COLO829 (cell line): ENCODE measurements at places on chromosomes 2 and 18.

DNA sequence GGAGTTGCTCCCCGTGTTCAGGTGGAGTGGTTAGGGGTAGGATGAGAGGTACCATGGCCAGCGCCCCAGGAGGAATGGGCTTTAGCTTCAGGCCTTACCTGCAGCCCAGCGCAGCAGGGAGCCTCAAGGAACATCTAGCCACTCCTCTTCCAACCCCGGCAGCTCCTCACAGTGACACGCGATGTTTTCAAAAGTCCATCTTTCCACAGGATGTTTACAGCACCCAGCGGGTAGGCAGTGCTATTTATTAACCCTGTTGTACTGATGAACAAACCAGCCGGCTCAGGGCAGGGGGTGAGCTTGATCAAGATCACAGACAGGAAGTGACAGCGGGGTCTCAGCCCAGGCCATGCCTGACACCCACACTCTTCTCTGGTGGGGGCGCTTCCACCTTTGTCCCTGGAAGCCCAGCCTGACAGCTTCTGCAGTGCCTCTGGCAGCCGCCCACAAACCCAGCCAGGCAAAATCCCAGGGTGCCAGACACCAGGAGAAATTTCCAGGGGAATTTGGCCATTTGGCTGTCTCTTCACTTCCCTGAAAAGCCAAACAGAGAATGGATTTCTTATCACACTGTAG lies 18.4 kb upstream of the PRLH start:
- DNase-seq = no peak

DNA sequence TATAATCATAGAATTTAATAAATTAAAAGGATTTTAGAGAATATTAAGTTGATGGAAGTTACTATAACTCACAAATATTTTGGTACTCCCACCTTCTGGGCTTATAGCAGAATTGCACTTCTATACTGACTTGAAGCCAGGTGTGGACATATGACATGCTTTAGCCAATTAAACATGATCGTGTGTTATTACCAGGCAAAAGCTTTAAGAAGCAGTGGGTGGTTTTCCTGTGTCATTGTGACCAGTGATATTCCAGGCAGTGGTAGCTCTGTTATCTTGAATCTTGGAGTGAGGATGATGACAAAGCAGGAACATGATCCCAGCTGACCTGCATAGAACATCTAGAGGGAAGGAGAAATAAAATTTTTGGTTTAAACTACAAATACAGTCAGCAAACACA lies 370.9 kb upstream of the ZEB2 start:
- peak; percentile 28 for DNase-seq

DNA sequence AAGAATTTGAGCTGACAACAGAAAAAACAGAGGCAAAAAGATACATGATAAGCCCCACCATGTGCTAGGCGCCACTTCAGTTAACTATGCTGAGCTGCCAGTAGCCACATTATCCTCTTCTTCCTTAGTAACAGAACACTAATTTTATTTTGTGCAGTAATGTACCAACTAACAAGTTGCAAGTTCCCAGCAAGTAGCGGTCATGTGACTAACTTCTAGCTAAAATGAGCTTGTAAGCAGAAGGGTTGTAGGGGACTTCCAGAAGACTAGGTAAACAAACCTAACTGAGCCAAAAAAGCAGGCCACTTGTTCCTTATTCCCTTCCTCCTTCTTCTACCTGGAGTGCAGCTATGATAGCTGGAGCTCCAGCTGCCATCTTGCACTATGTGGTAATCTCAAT lies 75.5 kb downstream of the DTNB start:
- DNase-seq = no peak

GRCh38 chr2:104658144-104658835 lies 195.6 kb upstream of the POU3F3 start:
- DNase-seq = peak; percentile 34

DNA sequence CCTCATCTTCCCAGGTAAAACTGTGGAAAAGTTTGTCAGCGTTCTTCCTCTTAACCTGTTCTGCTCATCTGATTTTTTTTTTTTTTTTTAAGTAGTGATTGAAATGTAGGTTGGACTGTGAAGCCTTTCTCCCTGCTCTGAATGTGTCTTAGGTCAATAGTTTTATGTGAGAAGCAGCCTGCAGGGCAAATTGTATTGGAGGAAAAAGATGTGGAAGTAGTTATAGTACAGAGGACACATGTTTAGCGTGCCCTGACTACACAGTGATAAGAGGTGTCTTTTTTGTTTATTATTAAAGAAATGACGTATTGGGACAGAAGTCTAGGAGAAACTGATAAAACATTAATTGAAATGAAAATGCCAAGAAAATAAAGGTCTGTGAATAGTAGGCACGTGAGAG lies 1.5 kb downstream of the MTA3 start:
- DNase-seq = no peak

DNA sequence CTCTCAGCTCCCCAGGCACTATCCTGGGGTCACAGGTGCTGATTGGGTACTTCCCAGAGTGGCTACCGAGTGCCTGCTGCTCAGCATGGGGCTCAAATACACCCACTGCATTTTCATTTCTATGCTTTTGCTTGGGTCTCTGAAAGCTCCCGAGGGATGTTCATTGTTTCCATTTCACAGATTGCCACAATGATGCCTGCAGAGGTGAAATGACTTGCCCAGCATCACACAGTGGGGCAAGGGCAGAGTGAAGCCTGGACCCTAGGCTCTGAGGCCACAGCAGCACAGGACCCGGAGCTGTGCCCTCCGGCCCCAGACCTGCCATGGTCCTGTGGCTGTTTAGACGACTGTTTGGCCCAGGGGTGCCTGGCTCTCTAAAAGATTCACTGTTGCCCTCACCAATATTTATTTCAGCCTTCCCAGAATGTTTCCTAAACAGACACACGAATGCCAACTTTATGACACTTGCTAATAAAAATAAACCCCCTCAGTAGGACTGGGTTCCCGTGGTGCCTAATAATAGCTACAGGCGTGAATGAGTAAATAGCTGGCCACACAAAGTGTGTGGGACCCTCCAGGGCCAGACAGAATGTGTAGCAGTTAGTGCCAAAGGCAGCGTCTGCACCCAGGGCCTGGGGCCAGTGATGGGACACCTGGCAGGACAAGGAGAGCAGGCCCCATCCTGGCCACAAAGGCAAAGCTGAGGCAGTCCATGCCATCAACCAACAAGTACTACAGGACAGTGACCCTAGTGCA lies 11.5 kb upstream of the ST8SIA5 start:
- no peak for DNase-seq

DNA sequence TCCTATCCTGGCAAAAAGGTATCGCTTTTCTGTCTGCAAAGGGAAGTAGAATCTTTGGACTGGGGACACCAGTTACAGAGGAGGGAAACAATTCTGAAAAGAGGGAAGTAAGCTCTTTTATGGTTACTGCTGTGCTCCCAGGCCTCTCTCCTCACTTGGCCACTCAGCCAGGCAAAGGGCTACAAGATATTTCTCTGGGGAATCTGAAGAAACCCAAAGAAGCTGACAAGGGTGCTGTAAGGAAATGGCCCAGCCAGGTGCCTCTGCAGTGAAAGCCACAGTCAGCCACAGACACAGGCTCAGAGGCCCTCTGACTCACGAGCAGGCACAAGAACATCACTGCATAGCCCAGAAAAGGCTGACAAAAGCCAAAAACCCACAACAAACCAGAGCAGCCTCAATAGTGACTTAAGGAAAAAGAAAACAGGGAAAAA lies 5.8 kb downstream of the HDLBP start:
- DNase-seq = no peak

DNA sequence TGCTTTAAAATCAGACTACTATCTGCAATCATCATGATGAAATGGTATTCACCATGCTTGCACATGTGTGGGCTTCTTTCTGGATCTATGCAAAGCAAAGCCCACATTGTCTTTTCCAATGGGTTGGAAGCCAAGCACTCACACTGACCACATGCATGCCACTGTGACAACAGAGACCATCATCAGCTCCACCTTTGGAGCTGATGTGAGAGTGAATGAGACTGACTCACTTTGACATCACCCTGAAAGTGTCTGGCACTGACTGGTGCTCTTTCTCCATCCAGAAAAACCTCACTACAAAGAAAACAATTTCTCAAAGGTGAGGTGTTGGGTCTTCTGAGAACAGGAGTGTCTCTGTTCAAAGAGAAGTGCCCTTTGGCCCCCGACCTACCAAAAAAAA lies 4.7 kb downstream of the MYO5B start:
- DNase-seq = no peak

DNA sequence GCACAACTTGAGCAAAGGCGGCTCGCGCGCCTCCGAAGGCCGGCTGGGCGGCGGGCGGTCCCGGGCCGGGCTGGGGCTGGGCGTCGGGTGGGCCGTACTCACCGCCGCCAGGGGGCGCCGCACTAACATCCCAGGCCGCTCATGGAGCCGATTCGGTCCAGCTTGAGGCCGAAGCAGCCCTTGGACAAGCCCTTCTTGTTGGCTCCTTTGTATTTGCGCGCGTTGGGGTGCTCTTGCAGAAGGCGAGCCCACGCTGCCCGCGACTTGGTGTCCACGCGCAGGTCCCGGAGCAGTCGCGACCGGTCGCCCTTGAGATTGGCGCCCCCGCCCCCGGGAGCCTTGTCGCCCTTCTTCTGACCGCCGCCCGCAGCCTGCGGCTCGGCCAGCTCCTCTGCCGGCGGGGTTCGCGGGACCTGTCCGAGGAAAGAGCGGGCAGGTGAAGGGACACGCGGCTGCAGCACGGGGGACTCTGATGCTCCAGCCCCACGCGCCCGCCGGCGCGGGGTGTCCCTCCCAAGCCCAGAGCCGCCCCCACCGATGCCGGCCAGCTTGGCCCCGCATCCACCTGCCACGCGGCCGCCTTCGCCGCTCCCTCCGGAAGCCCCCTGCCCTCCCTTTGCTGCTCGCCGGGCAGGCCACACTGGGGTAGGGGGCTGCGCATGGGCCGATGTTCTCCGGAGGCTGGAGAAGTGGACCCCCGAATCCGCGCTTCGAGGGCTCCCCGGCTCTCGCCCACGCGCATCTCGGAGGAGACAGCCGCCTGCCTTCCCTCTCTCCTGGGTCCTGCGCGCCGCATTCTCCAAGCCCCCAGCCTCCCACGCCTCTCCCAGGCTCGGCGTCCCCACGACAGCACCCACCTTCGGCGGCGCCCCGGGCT lies 655 bp downstream of the NPPC start:
- DNase-seq = peak; percentile 83

DNA sequence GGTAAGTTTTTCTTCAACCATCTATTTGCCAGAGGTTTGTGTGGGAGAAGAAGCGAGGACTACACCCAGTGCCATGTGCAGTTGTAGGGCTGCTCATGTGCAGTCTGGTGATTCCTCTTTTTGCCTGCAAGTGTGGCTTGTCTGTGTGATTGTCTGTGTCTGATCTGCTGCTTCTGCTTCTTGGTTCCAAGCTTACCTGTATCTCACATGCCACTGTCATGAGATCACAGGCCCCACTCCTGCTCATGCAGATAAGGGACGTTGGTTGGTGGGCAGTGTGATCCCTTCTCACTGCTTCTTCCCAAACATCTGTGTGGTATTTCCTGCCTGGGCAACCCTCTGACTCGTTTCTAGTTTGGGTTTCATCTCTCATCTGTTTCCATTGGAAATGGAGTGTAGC lies 27.1 kb downstream of the RRM2 start:
- DNase-seq = no peak

DNA sequence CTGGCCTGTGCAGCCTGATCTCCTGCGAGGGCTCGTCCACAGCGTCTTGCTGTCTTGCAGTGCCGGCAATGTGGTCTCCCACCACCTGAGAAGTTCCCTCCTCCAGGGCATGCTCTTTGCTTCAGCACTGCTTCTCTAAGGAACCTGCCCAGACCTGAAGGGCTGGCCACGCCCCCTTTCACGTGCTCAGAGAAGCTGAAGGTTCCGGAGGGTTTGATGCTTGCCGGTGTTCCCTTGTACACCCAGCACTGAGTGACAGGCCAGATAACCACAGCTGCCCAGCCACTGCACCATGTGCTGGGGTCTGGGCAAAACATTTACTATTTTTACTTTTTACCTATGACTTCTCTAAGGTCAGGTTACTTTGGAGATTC lies 1.7 kb upstream of the POLR2D start:
- DNase-seq = no peak

GRCh38 chr2:6887751-6888192 lies 10.2 kb downstream of the RSAD2 start:
- no peak for DNase-seq

DNA sequence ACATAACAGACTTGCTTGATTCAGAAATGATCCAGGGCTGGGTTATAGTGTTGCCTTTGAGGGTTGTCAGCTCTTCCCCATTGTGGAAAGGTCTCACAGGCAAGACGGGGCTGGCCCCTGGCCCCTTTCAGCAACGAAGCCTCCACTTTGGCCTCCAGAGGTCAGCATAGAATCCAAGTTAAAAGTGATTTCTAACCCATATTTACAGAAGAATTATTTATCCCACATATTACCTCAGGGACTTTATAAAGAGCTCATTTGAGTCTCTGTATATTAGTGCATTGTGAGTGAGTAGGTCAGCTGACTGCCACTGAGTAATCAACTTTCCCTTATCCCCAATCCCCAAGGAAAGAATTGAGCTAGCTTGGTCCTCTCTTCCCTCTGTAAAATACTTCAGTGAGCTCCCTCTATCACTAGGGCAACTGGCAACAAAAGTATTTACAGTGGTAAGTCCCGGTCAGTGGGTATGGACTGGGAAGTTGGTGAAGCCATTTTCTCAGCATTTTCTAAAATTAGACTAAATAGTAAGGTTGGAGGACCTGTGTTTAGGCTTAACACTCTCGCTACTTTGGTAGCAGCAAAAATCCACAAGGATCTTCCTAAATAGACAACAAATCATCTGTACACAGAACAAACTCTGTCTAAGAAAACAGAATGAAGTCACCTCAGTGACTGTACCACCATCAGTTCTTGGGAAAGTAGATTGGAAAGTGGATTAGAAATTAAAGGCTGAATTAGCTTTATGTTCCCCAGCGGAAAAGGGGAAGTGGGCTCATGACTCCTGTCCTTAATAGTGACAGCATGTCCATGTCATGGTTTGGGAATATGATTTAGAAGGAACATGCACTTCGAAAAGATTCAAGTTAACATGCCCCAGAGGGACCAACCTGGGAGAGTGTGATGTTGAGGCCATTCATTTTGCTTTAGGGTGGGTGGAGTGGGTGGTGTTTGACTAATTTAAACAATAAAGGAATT lies 171.0 kb upstream of the SIX3 start:
- DNase-seq = peak; percentile 66

GRCh38 chr2:174939046-174939445 lies 66.1 kb downstream of the CHN1 start:
- peak; percentile 26 for DNase-seq

GRCh38 chr2:27155069-27155520 lies 6.3 kb downstream of the TCF23 start:
- DNase-seq = no peak
